Kidney (tissue), 22 donors: ENCODE measurements at places on chromosomes 11 and 22. TPM values are rescaled to one million over a fixed set of nuclear protein-coding genes. Genes with fewer than 3 reads are reported as not detected.

GRCh38 chr22:49402169-49402568 is 425.5 kb downstream of the BRD1 start:
- DNase-seq, result no peak

GRCh38 chr11:124301548-124301947 is 12.2 kb downstream of the OR8D1 start:
- no peak for DNase-seq

DNA sequence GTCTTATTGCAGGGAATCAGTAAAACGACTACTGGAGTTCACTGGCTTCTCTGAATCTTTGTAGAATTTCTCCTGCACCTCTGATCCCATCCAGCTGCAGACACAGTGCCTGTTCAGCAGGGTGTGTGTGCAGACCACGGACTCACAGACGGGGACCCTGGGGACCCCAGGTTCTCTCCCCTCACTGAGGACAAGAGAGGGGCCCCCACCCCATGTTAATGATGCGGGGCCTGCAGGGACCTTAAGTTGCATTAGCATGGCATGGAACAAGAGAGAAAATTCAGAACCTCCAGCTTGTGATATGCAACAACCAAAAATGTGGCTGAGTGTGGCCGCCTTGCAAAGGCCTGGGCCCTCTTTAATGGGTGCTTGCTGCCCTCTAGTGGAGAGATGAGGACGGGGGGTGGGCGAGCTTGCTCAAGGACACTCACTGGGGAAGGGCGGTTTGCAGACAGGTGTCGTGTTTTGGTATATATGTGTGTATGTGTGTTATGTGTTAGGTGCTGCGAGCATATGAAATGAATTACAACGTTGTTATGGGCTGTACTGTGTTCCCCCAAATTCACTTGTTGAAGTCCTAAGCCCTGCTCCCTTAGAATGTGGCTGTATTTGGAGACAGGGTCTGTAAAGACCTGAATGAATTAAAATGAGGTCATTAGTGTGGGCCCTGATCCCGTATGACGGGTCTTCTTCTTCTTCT is 84.4 kb upstream of the SEPTIN5 start:
- DNase-seq, result peak; percentile 91

- no peak for DNase-seq
Observed at GRCh38 chr11:10440401-10440800, 14.7 kb upstream of the AMPD3 start.

DNA sequence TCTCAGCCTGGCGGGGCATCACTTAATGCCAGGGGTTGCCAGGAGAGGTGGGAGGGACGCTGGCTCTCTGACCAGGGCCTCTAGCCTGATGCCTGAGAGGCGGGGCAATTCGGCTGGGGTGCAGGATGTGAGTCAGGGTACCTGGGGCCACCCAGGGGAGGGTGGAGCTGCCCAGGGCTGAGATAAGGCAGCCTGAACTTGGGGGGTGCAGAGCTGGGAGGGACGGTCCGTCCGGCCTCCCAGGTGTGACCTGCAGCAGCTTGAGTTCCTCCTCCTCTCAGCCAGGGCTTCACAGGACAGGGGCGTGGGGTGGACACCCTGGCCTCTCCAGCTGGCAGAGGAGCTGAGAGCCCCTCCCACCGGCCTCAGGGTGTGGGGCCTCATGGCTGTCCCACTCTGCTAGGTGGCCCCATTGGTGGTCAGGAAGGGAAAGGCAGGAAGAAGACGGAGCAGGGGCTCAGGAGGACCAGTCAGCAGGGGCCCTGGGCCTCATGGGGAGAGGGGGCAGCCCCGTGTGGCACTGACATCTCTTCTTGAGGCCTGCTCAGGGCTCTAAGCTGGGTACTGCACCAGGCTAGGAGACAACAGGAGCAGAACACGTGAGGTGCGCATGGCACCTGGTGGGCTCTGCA is 942 bp upstream of the RPS6KA4 start:
- peak; percentile 81 for DNase-seq

DNA sequence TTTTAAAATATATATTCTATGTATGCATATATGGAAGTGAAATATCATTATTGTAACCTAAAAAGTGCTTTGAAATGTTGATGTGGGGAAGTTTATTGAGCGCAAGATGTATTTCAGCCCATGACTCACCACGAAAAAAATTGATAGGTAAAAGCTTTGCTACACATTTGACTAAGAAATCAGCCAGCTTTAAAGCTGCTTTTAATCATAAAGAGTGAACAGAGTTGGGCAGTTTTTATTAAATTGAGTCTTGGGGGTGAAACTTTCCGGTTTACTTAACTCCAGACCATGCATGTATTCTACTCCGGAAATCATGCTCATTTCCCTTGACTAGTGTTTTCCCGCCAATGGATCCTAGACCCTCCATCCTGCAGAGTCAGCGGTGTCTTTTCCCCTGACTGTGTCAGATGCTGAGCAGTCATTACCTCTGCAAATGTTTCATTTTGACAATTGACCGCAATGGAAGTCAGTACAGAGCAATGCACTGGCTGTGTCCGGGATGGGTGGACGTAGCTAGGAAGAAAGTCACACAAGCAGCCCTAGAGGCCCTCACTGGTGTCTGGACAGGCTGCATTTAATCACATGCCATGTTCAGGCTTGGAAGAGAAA is 47.2 kb upstream of the MPEG1 start:
- no peak for DNase-seq

DNA sequence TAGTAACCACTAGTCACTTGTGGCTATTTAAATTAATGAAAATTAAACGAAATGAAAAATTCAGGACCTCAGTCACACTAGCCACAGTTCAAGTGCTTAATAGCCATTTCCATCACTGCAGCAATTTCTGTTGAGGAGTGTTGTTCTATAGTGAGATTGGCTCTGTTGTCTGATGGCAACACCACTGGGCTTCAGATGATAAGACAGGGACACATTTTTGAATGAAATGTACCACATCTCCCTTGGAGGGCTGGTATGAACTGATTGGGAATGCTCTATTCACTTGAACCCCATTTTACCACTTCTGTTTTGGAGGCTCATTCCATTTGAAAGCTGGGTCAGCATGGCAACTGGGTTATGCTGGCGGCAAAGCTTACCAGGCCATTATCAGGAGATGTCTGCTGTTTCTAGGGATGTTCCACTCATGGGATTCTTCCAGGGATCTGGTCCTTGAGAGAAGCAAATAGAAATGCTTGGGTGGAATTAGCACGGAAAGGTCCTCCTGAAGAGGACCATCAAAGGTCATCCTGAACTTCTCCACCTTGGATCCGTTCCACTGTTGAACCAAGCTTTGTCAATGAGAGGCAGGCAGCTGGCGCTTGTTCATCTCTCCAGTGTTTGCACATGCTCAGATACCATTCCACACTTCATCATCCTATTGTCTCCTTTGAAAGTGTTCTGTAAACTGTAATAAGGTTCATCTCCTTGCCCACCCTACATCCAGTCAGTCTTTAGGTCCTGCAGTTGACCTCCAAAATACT is 7.6 kb downstream of the AMOTL1 start:
- no peak for DNase-seq

DNA sequence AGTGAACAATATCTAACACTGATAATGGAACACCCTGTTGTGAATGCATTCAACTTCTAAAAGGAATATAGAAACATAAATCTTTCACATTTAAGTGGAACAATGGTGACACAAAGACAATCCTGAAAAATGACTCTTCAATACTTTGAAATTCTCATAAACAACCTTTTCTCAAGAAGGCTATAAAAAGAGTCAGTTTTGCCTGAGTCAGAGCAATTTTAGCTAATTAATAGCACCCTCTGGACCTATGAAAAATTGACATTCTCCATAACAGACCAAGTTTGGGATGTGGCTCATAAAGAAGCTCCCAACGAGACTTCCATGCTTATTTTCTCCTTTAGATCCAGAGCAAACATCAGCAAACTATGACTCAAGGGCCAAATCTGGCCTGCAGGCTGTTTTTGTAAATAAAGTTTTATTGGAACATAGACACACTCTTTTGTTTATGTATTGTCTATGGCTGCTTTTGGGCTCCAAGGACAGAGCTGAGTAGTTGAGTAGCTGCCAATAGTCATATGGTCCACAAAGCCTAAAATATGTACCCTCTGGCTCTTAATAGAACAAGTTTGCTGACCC is 108.0 kb downstream of the MAML2 start:
- DNase-seq, result no peak

GRCh38 chr11:124893781-124894401 is 3.8 kb downstream of the ROBO4 start:
- DNase-seq, result no peak

GRCh38 chr11:32153747-32154146 is 62.9 kb downstream of the RCN1 start:
- DNase-seq, result no peak

GRCh38 chr11:133843454-133843987 is 1.8 kb downstream of the SPATA19 start:
- no peak for DNase-seq

DNA sequence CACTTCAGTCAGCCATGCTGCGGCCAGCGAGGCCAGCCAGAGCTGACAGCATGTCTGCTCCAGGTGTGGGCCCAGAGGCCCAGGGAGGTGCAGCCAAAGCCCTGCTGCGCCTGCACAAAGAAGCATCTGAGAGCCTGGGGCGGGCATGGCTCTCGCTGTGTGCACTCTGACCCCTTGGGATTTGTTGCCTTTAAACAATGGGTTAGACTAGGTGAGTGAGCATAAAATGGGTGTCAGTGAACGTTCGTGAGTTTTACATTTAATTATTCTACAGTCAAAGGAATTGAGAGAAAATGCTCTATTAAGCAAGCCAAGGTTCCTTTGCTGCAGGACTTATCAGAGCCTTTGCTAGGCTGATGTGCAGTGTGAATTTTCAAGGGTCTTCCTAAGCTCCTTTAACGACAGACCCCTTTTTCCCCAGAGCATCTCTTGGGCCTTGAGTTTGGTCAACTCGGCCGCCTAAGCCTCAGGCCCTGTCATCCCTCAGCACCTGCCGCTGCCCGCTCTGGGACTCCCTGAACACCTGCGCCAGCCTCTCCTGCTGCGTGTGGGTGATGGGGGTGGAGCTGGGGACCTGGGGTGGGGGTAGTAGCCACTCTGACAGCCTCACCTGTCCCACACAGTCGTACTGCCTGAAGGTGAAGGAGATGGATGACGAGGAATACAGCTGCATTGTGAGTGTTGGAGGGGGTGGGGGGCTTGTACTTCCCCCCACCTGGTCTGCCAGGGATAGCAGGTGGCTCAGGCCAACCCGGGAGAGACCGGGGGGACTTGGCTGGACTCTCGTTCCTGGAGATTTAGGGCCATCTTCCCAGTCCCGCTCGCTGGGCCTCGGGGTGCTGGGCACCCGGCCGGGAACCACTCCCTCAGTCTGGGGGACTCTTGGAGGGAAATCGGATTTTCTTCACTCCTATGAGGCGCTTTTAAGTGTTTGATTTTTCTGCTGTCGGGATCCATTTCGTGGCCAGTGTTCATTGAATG is 10.5 kb downstream of the SLC16A8 start:
- no peak for DNase-seq

GRCh38 chr11:9615031-9615451 is 41.6 kb downstream of the WEE1 start:
- peak; percentile 36 for DNase-seq

- DNase-seq, result no peak
Observed at GRCh38 chr11:22634897-22635629, 9.4 kb upstream of the FANCF start.

GRCh38 chr11:69384251-69385143 is 90.5 kb downstream of the MYEOV start:
- no peak for DNase-seq

Gene UQCC3
- 24.8 TPM for polyA plus RNA-seq

GRCh38 chr11:1732418-1733008 is 17.9 kb downstream of the IFITM10 start:
- no peak for DNase-seq

Gene ARHGAP20
- polyA plus RNA-seq, result 0.11 TPM

Gene MMP13
- polyA plus RNA-seq, result not detected

DNA sequence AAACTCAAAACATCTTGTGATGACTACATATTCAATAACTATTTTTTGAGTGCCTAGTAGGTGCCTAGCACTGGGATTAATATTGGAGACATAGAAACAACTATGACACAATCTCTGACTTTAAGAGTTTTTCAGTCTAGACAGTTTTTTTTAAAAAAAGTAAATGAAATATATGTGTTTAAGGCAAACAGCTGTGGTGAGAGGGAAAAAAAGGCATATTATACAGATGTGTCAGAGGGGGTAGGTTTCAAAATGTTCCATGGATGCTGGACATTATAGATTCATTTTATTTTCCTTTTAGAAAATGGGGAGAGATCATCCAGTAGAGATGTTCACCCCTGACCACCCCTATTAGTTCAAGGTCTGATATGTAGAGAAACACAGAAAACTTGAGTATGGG is 90.8 kb downstream of the LUZP2 start:
- DNase-seq, result no peak

DNA sequence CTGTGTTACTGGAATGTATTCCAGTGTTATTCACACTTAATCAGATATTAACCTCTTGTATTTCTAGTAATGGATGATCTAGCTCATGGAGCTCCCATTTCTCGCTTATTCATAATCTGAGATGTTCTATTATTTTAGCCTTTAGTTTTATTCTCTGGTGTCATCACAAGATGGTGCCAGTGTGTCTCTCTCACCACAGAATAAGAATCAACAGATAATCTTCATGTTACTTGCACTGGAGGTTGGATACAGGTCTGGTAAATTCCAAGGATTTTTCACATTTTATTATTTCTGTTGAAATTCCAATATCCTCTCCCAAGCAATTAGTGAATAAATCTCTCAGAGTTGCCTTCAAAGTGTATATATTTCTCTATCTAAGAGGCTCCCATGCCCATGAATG is 74.6 kb downstream of the CASP12 start:
- no peak for DNase-seq

- DNase-seq, result no peak
Observed at GRCh38 chr22:48907591-48907990, 920.1 kb downstream of the BRD1 start.

Gene DERL3
- polyA plus RNA-seq, result 3.1 TPM

GRCh38 chr11:102413497-102413896 is 39.1 kb downstream of the TMEM123 start:
- no peak for DNase-seq

Gene NXPE2
- not detected for polyA plus RNA-seq

Gene KRTAP5-10
- polyA plus RNA-seq, result not detected

DNA sequence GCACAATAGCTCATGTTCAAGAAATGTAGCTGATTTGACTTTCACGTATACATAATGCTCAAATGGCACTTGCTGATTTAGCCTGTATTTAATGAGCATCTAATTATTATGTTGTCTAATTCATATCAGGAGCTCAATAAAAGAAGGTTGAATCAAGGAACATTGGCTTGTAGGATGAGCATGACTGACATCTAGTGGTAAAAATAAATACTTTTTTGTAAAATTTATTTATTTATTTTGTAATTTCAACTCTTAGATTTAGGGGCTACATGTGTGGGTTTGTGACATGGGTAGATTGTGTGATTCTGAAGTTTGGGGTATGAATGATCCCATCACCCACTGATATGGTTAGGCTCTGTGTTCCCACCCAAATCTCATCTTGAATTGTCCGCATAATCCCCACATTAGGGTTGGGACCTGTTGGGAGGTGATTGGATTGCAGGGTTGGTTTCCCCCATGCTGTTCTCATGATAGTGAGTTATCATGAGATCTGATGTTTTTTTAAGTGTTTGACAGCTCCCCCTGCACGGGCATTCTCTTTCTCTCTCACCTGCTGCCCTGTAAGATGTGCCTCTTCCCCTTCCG is 1.7 kb upstream of the OR52E5 start:
- DNase-seq, result no peak

- no peak for DNase-seq
Observed at GRCh38 chr22:29947410-29948384, 64.7 kb downstream of the MTMR3 start.
